Cerebellum (tissue), 4 donors: ENCODE measurements at places on chromosomes 6 and 20.

- no peak for DNase-seq
Measured at GRCh38 chr6:11938285-11938890, 73.7 kb upstream of the HIVEP1 start.

GRCh38 chr20:4613184-4613583, 108.5 kb upstream of the PRND start:
- peak; percentile 25 for DNase-seq

DNA sequence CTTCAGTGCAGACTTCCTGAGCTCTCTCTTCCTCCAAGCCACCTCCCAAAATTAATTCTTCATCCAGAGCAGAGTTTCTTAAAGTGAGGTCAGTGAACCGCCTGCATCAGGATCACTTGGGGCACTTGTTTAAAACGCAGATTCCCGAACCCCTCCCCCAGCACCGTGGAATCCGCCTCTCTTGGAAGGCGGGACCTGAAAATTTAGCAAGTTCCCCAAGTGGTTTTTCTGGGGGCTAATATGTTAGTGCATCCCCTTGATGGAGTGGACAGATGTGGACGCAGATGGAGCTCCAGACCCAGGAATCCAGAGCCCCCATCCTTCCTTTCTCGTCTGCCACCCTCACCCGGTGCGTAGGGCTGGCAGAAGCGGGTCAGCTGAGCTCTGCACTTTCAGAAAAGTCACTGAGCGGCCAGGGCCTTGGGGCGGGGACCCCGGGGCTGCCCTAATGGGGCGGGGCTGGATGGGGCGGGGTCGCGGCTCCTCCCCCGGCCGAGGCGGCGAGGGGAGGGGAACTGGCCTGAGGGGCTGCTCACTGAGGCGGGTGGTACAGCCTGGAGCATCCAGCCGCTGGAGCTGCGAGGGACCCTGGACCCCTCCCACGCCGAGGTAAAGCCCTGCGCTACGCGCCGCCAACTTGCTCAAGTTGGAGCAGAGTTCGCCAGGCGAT, at the start of the genes DEFB124 and REM1:
TSS of gene DEFB124 (minus strand) at position 370 of the 670 bp plus-strand sequence. CDS start 2,114 bp downstream, outside the sequence.
TSS of gene REM1 (plus strand) at position 531 of the 670 bp plus-strand sequence. CDS start 1,158 bp downstream, outside the sequence.
- DNase-seq, result no peak

DNA sequence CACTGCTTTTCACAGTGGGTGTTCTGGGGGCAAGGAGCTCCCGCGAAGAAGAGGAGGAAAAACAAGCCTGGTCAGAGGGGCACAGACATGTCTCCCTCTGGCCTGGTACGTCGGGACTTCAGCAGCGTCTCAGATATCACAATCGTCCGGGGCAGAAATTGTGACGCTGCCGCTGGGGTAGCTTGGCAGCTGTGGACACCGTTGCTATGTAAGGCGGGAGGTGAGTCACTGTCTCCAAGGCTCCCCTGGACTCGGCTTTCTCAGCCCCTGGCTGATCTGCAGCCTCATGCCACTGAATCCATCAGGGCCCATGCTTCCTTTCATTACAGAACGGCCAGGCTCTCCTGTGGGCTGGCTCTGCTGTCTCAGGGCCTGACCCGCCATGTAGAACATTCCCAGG, 98.7 kb downstream of the SULF2 start:
- no peak for DNase-seq

GRCh38 chr6:96702626-96703025, 134.7 kb downstream of the GPR63 start:
- DNase-seq, result no peak

DNA sequence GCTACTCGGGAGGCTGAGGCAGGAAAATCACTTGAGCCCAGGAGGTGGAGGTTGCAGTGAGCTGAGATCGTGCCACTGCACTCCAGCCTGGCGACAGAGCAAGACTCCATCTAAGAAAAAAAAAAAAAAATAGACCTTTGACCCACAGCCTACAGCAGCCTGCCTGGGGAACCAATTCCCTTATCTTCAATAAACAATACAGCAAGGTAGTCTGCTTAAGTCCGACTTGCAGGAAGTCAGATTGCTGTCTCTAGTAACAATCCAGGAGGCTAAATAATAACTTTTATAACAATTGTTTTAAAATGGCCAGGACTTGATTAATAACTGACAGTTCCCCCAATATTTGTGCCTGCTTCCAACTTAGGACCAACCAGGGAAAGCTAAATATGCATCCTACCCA, 13.3 kb upstream of the HLA-DRA start:
- DNase-seq, result no peak

GRCh38 chr6:88050140-88050818, 2.6 kb downstream of the SPACA1 start:
- DNase-seq, result no peak

- DNase-seq, result no peak
Measured at GRCh38 chr20:13457487-13457886, 181.2 kb downstream of the TASP1 start.

DNA sequence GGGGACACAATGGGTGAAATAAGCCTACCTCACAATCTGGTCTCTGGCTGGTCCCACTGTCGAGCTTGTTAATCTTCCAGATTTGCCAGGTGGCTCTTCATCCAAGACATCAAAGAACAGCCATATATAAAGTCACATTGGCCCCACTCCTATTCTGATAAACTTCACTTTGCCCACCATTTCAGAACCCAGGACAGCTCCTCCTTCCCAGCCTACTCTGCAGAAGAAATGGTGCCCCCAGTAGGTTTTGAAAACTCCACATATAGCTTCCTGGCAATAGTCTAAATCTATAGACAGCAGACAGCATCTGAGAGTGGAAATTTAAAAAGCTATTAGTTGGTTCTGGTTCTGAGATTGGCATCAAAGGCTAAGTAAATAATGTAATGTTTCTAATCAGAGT, 143.1 kb upstream of the PCSK2 start:
- no peak for DNase-seq

DNA sequence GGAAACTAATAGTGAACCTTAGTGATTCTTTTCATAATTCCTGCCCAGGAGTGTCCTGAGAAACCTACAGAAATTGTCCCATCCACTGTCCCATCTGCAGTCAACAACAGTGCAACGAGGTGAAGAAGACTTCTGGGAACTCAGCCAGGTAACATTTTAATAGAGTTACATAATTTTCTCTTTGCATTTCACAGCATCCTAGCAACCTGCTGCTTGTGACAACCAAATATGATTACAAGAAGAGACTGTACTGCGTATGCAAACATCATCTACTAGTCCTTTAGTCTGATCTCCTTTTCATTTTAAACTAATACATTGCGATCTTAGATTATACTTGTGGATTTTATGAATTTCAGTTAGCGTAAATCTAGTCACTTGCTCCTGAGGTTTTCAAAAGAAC, 951.6 kb downstream of the TFAP2A start:
- no peak for DNase-seq

- DNase-seq, result no peak
Measured at GRCh38 chr6:50211582-50211981, 161.9 kb upstream of the DEFB112 start.

- DNase-seq, result no peak
Measured at GRCh38 chr6:101454106-101454676, 60.7 kb downstream of the GRIK2 start.

DNA sequence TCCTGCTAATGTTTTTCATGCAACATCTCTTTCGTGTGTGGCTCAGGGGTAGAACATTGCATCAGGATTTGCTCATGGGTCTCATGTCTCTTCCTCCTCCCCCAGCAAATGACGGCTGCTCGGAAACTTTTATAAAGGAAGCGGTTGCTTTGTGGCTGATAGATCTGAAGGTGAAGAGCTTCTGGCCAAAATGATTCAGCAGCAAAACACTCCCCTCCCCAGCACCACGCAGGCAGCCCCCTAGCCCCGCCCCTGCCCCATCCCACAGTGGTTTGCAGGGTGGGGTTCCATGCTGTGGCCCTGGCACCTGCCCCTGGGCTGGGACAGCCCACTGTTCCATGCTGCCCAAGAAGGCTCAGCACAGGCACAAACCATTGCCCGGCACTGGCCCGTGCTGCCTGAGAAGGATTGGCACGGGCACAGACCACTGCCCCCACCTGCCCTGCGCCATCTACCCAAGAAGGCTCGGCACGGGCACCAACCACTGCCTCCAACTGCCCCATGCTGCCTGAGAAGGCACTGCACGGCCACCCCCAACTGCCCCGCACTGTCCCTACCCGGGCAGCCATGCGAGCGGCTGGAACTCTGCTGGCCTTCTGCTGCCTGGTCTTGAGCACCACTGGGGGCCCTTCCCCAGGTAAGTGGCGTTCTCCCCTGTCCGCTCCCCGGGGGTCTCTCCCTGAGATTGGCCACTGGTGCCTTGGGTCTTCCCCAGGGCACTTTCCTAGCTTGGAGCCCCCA, at the start of gene CST7:
TSS of gene CST7 (plus strand) at position 331 of the 741 bp plus-strand sequence. CDS start at position 568, 237 bp downstream.
- DNase-seq, result no peak

- DNase-seq, result no peak
Measured at GRCh38 chr6:119261944-119262284, 87.6 kb downstream of the MAN1A1 start.

- DNase-seq, result no peak
Measured at GRCh38 chr6:118873239-118873638, 20.7 kb upstream of the ASF1A start.

- DNase-seq, result no peak
Measured at GRCh38 chr6:26045928-26046368, 41.3 kb upstream of the HFE start.

DNA sequence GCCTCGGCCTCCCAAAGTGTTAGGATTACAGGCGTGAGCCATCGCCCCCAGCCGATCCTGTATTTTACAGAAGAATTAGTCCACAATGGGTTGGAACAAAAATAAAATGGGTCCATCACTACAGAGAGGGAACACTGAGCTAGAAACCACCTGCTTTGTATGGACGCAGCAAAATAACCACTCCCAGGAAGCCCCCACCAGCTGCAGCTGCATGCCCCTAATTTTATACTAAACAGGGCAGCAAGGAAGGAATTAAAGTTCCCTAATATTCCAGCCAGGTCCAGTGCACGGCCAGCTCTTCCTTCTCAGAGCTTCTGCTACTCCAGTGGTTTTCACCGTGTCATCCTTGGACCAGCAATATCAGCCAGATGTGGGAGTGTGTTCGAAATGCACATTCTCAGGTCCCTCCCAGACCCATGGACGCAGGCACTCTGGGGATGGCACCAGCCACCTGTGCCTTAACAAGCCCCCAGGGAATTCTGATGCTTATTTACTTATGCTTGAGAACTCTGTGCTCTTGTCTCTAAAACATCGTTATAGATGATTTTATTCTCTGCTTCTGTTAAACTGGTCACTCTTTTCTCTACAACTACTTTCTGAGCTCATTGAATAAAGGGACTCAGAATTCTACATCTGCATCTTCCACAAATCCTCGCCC, 189.5 kb upstream of the SLC24A3 start:
- DNase-seq, result no peak

GRCh38 chr6:119966484-119966883, 616.9 kb upstream of the MAN1A1 start:
- DNase-seq, result no peak

- DNase-seq, result no peak
Measured at GRCh38 chr6:52511572-52512151, 65.2 kb downstream of the TRAM2 start.

- DNase-seq, result no peak
Measured at GRCh38 chr6:90216072-90216977, 80.3 kb downstream of the BACH2 start.

DNA sequence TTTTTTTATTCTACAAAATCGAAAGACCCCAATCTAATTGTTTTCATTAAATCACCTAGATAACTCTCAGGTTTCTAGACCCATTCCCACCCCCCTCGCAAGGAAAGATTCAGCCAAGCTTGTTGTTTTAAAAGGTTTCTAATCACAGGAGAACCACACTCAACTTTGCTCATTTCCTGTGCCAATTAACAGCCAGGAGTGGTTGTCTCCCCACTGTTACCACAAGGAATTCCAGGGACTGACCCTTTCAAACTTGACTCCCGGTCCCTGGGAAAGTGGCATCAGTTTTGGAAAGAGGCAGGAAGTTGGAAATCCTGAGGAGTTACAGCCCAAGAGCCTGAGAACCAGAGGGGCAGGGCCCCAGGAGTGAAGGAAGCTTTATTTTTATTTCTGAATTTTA, 561.3 kb upstream of the JAG1 start:
- no peak for DNase-seq

- no peak for DNase-seq
Measured at GRCh38 chr20:54048891-54049545, 21.4 kb downstream of the BCAS1 start.

DNA sequence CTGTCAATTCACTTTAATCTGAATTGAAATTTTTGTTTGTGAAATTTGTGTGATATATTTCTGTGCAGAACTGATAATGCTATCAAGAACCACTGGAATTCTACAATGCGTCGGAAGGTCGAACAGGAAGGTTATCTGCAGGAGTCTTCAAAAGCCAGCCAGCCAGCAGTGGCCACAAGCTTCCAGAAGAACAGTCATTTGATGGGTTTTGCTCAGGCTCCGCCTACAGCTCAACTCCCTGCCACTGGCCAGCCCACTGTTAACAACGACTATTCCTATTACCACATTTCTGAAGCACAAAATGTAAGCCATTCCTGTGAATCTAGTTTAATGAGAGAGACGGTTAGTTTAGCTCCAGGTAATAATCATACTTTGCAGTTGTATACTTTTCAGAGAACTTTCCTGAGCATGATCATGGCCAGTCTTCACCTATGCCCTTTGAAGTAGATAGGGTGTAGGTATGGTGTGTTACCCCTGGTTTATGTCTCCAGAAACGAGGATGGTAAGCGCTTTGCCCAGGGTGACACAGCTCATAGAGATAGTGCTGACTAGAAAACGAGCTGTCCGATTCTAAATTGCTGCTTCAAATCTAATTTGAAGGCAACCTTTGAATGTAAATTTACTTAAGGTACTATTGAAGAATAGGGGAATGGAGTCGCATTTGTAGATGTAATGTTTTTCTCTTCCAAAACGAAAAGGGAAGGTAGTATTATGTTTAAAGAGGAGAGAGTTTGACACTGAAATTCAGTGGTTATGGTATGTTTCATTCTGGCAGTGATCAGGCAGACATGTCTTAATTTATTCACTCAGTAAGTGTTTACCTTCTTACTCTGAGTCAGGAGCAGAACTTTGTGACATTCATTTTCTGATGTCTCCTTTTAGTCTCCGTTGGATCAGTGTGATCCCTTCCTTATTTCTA, 11.4 kb downstream of the MYB start:
- no peak for DNase-seq

- DNase-seq, result no peak
Measured at GRCh38 chr6:118724211-118724610, 72.8 kb upstream of the CEP85L start.

- DNase-seq, result no peak
Measured at GRCh38 chr20:58646257-58646656, 4.8 kb upstream of the STX16 start.

- no peak for DNase-seq
Measured at GRCh38 chr6:129679758-129680157, 30.2 kb downstream of the ARHGAP18 start.

- DNase-seq, result no peak
Measured at GRCh38 chr6:47967843-47968242, 143.2 kb downstream of the PTCHD4 start.

DNA sequence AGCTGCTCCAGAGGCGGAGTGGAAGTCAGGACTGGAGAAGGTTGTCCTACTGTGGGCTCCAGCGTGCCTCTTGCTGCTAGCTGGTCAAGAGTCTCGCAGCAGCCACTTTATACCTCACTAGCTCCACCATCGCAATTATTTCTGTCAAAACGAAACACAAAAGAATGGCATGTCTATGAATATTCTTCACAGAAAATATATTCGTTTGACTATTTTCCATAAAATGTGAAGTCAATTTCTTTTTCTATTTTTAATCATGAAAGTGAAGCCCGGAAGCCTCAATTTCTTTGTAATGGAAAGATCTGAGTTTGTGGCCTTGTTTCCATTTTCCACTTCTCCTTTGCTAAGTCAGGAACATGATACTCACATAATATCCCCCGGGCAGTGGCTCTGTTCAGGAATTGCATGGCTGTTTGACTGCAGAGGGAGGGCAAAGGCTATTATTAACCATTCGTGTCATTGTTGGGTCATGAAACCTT, 51.7 kb downstream of the DTD1 start:
- no peak for DNase-seq
